ENCODE measurements at places on chromosomes 7 and 10. TPM values are rescaled to one million over a fixed set of nuclear protein-coding genes. Genes with fewer than 3 reads are reported as not detected.

ITIH5 gene
- polyA plus RNA-seq, result 47.8 TPM

TNS3 gene
- 21.3 TPM for polyA plus RNA-seq

DNA sequence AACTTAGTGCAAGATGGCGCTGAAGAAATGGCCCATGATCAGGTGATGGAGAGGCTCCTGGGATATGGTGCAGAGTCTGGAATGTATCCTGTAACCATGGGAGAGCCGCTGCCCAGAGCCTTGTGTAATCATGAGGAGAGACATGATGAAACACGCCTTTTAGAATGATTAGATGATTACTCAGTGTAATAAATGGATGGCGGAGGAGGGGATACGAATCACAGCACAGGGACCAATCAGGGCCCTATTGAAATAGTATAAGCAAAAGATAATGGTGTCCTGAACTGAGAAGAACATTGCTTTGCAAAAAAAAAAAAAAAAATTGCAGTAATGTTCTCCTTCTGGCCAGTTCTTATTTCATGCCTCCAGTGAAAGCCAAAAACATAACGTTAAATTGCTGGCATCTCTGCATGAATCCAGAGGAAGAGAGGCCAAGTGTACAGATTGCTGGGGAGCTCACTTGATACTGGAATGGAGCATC, 668.5 kb upstream of the AUTS2 start:
- DNase-seq, result no peak

- DNase-seq, result no peak
Observed at GRCh38 chr10:8404721-8405120, 350.2 kb downstream of the GATA3 start.

DNA sequence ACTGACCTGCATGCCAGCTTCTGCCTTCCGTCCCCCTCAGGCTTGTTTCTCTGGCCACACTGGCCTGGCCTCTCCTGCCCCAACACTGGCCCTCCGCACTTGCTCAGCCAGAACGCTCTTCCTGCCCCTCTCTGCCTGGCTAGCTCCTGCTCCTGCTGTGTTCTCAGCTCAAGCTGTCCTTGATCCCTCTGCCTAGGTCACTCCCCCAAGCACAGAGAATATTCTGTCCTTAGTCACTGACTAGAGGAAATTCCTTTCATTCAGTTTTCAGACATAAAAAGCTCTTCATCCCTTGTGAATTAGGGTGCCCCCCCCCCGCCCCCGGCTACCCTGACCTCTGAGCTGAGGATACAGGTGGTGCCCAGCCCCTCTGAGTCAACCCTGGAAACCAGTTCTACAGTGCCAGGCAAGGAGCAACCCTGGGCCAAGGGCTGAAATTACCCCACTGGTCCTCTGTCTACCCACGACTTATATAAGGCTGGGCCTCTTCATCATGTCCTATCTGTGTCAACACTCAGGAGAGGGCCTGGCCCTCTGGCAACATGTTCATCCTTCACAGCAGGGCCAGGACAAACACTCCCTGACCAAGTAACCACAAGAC, 6.6 kb upstream of the SGPL1 start:
- DNase-seq, result no peak

GRCh38 chr7:52944921-52945320, 90.5 kb upstream of the POM121L12 start:
- no peak for DNase-seq

- no peak for DNase-seq
Observed at GRCh38 chr10:43064331-43065075, 12.4 kb upstream of the RET start.

DNA sequence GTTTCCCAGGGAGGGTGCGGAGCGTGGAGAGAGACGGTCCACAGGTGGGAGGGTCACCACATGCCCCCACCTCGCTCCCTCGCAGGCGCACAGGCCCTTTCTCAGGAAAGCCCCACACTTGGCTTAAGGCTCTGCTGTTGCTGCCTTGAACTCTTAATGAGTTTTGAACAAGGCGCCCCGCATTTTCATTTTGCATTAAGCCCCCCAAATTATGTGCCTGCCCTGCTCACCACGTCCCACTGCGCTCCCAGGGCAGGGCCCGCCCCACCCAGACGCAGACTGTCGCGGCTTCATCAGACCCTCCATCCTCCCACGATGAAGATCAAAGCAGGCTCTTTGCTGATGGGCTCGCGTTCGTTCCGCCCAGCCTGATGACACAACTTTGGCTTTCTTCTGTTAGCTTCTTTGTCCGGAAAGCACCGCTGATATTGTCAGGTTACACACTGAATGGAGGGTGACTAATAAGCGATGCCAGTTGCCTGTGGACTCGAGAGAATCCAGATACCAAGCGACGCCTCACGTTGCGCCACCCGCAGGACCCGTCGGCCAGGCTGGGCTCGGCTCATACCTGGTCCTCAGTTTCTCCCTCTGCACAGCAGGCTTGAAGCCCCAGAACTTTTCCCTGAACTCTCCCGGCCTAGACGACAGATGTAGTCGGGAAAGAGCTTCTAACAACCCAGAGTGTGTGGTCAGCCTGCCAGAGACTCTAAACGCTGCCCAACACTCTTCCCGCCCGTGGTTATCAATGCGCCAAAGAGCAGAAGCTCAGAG, 9.5 kb downstream of the CALML3 start:
- no peak for DNase-seq

GRCh38 chr7:28155019-28155660, 25.5 kb downstream of the JAZF1 start:
- no peak for DNase-seq

CPVL gene
- polyA plus RNA-seq, result 33.8 TPM

DNA sequence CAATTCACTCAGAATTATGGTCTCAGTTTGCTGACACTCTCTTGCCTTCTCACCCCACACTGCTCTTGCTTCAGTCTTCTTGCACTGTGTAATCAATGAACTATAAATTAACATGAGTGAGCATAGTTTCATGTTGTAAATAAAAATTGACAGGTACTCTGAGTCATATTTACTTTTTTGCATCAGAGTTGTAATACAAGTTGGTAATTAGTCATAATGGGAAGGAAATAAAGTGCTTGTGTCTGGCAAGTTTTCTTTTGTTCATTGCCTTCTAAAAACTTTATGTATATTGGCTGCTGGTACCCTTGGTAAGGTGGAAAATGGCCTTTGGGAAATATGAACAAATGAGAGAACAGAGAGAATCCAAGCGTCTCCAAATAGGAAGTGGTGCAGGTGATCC, 169.3 kb upstream of the MAGI2 start:
- no peak for DNase-seq

PLXDC2 gene
- polyA plus RNA-seq, result 30.7 TPM

ZNF488 gene
- polyA plus RNA-seq, result 3.5 TPM

GRM3 gene
- not detected for polyA plus RNA-seq

- no peak for DNase-seq
Observed at GRCh38 chr7:136063326-136063666, 86.1 kb upstream of the MTPN start.

- DNase-seq, result no peak
Observed at GRCh38 chr7:10472115-10472514, 501.6 kb upstream of the PHF14 start.

- no peak for DNase-seq
Observed at GRCh38 chr7:155213385-155213784, 84.3 kb upstream of the INSIG1 start.

DNA sequence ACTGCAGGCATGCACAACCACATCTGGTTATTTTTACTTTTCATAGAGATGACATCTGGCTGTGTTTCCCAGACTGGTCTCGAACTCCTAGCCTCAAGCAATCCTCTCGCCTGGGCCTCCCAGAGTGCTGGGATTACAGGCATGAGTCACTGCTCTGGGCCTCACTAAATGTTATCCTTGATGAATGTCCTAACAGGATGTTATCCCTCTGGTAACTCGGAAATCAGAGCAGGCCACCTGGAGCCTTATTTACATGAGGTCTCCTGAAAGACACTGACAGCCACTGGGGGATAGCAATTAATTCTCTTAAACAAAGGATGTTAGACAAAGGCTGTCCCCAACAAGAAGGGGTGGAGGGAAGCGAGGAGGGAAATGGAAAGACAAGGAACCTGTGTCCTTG, 4.5 kb upstream of the ZNF438 start:
- no peak for DNase-seq

PKD1L1 gene
- polyA plus RNA-seq, result 1.2 TPM

- DNase-seq, result no peak
Observed at GRCh38 chr10:79196470-79197461, 128.0 kb downstream of the ZMIZ1 start.

DNA sequence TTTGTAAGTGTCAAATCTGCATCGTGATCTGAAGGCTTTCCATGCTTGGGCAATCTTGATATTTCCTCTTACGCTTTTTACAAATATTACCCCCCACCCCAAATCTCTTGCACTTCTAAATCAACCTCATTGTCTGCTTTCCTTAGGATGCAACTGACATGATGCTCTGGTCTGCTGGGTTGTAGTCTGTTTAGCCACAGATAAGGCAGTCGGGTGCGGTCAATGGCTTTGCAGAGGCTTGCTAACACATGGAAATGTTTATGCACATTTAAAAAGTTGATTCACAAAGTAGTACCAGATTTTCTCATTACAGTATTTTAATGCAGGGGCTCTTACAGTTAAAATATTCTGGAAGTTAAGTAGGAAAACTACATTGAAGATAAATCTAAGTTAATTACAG, 172.5 kb downstream of the BAMBI start:
- DNase-seq, result no peak

- DNase-seq, result no peak
Observed at GRCh38 chr10:92839191-92840085, 8.9 kb upstream of the EXOC6 start.

VGF gene
- polyA plus RNA-seq, result not detected

GRCh38 chr7:45985902-45986301, 64.8 kb upstream of the IGFBP3 start:
- DNase-seq, result no peak

DNA sequence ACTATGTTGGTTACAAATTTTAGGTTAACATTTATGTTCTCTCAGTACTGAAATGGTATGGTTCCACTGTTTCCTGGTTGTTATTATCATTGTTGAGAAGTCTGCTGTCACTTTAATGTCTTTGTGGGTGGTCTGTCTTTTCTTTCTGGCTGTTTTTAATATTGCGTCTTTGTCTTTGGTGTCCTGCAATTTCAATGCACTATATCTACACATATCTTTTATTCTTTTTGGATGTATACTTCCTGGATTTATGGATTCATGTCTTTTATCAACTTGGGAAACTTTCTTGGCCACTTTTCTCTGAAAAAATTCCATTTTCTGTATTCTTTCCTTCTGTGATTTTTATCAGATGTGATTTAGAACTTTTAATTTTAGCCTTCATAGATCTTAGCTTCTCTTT, 250.2 kb downstream of the BUB3 start:
- no peak for DNase-seq

DNA sequence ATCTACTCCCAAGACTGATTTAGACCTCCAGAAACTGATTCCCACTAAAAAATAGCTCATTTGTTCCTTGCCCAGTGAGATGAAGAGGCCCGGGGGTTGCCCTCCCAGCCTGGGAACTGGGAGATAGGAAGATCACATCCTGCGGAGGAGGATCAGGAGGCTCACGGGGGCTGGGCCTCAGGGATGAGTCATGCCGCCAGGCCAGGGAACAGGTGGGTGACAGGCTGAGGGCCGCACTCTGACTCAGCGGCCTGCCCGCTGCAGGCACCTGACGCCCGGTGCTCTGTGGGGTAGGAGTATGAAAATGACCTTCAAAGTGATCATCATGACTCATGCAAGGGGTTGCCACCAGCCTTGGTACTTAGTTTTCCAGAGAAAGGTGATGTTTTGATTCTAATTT, 104.5 kb upstream of the ZPBP start:
- no peak for DNase-seq

DNA sequence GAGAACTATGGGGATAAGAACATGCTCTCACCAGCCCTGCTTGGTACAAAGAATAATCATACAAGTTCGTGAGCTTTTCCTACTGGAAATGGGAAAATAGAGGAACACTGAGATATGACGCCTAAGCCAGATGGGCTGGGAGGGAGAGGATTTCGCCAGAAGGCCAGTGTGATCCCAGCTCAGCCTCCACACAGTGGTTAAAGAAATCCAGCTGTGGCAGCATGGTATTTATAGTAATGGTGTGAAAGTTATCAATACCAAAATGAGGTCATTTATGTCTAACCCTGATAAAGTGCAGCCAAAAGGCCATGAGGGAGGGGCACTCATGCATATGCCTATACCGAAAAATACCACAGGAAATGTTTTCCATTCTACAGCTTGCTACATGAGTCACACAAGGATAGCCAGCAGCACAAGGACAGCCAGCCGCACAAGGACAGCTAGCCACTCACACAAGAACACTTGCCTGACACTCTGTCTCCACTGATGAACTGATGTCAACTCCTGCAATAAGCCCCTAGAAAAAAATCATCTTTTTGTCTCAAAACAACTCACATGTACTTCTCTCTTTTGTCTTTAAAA, 49.4 kb downstream of the FRMPD2 start:
- DNase-seq, result no peak

DNA sequence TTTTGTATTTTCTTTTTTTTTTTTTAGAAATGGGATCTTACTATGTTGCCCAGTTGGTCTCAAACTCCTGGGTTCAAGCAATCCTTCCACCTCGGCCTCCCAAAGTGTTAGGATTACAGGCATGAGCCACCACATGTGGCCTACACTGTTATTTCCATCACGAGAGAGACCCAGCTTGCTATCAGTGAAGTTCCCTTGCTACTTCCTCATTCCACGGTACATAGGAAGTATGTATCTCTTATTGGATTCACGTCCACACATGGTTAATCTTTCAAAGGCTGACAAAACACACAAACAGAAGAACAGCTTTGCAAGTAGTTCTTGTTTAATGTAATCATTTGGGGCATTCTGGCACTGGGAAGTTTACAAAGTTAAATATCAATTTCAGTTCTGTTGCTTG, 50.9 kb downstream of the DCLRE1A start:
- DNase-seq, result no peak

IL6 gene
- polyA plus RNA-seq, result not detected

GRCh38 chr7:155663937-155664336, 19.5 kb downstream of the RBM33 start:
- DNase-seq, result no peak

DNA sequence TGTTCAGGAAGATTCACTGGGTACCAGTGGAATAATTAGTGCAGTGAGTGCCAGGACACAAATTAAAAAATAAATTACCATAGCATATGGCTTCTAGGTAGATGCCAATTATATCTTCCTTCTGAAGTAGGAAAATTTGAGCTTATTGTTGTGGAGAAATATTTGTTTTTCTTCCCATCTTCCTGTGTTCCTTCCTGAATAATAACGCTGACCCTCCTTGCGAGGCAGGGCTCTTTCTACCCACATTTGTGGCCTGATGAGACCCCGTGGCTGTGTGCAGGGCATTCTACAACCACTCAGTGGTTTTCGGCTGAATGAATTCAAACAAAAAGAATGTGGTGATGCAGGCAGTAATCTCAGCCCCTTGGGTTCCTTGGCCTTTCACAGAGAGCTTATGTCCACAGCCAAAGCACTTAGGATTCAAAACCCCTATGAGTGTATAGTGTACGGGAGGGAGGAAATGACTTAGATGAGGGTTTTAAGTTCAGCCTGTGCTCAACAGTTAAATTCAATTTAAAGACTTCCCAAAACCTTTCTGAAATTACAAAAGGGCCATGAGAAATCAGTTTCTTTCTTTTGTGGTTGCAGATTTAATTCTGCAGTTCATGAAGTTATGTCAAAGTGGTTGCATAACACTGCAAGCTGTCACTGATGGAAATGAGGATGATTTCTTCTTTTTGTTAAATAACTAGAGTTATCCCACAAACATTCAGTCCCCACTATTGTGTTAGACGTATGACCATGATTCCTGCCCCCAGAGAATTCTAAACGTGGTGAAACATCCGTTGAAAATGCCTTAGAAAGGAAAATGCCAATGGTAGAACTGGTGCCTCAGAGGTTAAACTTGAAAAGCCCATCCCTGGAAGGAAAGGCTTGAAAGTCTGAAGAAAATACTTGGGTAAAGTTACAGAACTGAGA, 255.3 kb downstream of the FZD1 start:
- DNase-seq, result no peak

All from forelimb muscle (tissue), 1 donor.